ENCODE measurements at places on chromosomes 3 and 15.

DNA sequence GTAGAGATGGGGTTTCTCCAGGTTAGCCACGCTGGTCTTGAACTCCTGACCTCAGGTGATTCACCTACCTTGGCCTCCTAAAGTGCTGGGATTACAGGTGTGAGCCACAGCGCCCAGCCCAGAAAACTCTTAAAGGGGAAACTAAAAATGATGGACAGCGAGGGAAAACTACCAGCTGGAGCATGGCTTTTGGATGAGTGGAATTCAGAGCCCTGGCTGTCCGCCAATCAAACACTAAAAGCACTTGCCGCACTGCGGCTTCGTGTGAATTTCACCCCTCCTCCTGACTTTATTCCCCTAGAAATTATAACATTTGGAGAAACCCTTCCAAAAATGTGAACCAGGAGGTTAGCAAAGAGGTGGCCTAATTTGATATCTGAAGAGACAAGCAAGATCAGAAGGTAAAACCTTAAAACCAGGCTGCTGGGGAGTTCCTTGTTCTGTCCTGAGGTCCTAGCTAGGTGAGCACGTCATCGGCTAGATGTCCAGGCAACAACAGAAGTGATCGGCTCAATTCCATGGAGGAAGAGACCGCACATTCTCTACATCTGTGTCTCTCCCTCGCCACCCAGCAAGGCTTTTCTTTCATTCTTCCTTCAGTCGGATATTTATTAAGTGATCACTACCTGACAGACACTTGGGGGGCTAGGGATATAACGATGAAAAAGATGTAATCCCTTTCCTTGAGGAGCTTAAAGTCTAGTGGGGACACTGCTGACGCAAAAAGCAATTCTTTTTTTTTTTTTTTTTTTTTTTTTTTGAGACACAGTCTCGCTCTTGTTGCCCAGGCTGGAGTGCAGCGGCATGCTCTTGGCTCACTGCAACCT lies 1.7 kb downstream of the TM4SF19 start:
- no peak for DNase-seq

- no peak for DNase-seq
These were observed 8.0 kb downstream of the PXK start for GRCh38 chr3:58340594-58341244.

DNA sequence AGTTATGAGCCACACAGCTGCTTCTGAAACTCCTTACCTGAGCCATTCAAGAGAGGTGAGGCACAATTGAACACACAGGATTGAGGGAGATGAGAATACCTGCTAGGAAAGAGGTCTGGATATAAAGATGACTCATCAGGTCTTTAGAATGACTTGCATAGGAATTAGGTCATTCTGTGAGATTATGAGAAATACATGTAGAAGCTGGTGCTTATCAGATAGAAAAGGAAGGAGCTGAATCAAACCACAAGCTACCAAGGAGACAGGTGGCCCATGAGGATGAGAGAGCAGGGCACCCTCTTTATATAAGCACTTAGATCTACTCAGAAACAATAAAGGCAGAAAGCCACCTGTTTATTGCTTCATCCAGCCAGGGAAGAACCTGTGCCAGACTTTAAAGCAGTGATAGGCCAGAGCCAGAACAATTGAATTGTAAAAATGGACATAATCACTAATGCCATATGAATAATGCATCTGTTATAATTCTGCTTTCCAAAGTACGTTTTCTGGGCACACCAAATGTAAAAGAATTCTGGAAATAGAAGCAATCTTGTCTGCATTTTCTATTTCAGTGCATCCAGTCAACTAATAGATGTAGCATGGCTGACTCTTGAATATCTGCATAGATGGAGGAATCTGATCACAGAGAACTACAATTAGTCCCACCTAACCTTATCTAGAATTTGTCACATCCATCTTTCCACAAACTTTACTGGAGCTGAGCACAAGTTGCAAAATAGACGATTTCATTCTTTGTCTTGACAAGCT lies 74.9 kb downstream of the PIK3R4 start:
- DNase-seq = no peak

GRCh38 chr3:49183873-49184272 lies 12.5 kb downstream of the KLHDC8B start:
- DNase-seq = no peak

GRCh38 chr3:32296251-32297204 lies 58.0 kb downstream of the CMTM8 start:
- DNase-seq = peak; percentile 71

DNA sequence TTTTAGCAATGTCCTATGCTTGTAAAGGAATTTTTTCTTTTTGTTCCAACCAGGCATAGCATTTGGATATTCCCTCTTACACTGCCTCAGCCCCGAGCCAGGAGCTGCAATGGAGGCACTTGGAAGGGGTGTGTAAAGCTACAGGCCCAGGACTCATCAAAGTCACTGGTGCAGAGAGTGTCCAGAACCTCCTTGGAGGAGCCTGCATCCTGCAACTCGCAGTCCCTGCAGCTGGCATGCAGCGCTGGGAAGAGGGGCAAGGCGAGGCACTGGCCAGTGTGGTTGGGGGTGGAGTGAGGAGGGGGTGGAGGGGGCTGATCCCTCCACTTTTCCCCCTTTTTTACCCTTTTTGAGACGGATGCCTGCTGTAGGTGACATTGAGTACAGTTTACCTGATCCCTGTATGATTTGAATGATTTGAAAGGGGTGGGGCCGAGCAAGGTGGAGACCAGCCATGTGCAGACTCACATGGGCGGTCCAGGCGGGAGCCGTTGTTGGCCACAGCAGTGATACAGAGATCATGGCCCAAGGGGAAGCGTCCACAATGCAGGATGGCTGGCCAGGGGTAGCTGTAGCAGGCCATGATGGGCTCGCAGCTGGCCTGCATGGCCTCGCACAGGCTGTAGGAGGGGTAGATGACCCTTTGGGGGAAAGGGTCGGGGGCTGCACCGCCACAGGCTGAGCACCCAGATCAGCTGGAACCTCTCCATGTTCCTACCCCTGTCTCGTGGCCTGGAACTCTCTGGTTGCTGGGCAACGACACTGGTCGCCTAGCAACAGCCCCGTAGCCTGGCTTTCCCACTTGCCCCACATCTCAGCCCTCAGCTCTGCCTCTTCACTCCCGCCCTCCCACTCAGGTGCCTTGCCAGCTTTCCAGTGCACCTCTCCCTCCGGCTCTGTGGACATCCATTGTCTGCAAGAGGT lies 7.9 kb downstream of the P4HTM start:
- DNase-seq = no peak
